ENCODE measurements at places on chromosomes 5 and 9.

DNA sequence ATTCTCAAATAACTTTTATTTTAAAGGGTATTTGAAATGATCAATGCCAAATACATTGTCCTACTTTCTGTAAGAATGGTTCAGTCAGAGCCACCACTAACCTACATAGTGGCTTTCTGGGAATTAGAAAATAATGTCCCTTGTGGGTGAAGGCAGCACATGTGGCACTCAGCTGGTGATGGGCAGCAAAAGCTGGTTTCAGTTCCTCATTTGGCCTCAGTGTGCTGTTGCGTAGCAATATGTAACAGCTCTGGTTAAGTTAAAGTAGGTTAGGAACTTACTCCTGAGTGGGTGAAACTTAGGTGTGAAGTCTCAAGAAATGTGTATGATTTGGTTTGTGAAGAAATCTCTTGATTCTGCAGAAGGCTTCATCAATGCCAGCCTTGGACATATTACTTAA, 99.6 kb upstream of the SPEF2 start:
- no peak for DNase-seq

- DNase-seq = no peak
Measured at GRCh38 chr5:133930813-133931090, 37.7 kb downstream of the C5orf15 start.

GRCh38 chr9:23702311-23702922, 123.6 kb downstream of the ELAVL2 start:
- no peak for DNase-seq

DNA sequence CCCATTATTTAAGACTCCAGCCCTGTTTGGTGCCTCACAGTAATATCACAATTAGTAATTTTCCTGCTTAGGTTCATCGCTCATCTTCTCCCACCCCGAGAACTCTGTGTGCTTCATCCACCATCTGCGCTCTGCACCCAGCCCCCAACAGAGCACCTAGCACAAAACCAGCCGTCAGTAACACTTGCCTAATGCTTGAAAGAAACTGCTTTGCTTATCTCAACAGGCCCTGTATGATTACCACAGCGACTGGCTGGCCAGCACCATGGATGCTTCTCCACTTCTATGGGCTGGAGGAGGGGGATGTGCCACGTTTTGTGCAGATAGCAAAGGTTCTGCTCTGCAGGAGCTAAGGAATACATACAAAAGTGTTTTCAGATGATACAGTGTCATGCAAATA, 166.8 kb downstream of the SPOCK1 start:
- no peak for DNase-seq

DNA sequence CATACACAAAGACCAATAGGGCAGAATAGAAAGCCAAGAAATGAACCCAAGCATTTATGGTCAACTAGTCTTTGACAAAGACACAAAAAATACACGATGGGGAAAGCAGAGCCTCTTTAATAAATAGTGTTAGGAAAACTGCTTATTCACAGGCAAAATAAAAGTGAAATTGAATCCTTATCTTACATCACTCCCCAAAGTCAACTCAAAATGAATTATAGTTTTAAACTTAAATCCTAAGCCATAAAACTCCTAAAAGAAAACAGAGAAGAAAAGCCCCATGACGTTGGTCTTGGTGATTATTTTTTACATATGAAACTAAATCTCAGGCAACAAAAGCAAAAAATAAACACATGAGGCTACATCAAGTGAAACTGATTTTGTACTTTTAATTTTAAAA, 46.8 kb downstream of the CHSY3 start:
- no peak for DNase-seq

DNA sequence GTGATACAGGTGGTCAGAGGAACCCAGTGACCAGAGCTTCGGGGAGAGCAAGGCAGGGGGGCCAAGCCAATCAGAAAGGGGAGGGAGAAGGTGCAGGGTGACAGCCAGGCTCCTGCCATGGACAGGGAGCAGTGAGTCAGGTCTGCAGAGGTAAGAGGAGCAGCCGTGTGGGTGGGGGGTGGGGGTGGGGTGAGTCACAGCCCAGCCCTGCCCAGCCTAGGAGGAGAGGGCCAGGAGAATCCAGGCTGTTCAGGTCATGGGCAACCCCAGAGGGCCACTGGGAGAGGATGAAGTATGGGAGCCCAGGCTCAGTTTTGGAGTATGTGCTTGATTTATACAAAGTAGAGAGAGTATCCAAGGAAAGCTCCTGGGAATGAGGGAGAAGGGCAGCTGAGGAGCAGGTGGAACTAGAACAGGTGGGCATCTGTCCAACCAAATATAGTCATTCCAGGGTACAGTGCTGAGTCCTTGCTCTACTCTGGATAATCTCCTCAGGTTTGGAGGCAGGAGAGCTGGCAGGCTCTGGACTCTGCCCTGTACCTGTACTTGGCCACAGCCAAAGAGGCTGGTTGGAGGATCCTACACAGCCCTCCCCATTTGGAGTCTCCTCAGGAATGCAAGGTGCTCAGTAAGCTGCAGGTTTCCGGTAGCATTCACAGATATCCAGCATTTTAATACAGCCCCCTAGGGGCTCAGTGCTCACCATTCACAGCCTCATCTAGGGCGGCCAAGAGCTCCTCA, 1.6 kb downstream of the HBEGF start:
- DNase-seq = peak; percentile 73

DNA sequence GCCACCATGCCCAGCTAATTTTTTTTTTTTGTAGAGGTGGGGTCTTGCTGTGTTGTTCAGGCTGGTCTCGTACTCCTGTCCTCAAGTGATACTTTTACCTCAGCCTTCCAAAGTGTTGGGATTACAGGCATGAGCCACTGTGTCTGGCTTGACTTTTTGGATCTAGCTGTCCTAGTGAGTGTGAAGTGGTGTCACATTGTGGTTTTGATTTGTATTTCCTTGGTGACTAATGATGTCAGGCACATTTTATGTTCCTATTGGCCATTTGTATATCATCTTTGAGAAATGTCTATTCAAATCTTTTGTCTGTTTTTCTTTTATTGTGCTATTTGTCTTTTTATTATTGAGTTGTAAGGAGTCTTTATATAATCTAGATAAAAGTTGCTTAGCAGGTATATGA, 53.5 kb upstream of the MCCC2 start:
- DNase-seq = peak; percentile 40

GRCh38 chr9:88028338-88028737, 54.0 kb upstream of the CDK20 start:
- no peak for DNase-seq

DNA sequence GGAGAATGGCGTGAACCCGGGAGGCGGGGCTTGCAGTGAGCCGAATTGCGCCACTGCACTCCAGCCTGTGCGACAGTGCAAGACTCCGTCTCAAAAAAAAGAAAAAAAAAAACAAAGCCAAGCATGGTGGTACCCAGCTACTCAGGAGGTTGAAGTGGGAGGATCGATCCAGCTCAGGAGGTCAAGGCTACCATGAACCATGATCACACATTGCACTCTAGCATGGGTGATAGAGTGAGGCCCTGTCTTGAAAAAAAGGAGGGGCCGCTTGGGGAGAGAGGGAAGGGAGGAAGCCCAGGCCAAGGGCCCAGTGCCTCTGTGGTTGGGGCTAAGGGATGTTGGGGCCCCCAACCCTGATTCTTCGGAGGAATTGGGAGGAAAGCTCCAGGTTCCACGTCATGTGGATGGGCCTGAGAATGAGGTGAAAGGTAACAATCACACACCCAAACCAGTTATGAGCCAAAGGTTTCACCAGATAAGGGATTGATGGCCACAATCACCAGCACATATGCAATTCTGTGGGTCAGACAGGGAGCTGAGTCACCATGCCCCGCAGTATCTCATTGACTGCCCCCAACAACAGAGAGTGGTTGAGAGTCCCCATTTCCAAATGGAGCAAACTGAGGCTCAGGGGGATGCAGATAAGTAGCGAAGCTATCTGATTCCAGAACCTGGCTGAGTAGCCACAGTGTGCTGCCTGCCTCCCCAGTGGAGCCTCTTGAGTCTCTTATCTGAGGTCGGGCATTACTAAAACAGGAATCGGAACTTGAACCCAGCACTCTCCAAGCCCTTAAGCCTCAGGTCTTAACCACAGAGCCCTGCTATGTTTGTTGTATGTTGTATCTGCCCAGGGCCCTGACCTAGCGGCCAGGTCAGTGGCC, 20.5 kb downstream of the SWI5 start:
- DNase-seq = no peak

DNA sequence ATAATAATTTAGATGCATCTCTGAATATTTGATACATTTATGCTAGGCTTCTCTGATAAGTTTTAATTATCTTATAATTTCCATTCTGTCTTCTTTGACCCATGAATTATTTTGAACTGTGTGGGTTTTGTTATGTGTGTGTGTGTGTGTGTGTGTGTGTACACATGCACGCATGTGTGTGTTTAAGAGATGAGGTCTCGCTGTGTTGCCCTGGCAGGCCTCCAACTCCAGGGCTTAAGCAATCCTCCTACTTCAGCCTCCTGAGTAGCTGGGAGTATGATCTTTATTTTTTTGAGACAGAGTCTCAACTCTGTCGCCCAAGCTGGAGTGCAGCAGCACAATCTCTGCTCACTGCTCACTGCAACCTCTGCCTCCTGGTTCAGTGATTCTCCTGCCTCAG, 75.4 kb downstream of the NDUFAF2 start:
- no peak for DNase-seq

GRCh38 chr9:26723486-26723885, 169.1 kb downstream of the CAAP1 start:
- DNase-seq = peak; percentile 50

DNA sequence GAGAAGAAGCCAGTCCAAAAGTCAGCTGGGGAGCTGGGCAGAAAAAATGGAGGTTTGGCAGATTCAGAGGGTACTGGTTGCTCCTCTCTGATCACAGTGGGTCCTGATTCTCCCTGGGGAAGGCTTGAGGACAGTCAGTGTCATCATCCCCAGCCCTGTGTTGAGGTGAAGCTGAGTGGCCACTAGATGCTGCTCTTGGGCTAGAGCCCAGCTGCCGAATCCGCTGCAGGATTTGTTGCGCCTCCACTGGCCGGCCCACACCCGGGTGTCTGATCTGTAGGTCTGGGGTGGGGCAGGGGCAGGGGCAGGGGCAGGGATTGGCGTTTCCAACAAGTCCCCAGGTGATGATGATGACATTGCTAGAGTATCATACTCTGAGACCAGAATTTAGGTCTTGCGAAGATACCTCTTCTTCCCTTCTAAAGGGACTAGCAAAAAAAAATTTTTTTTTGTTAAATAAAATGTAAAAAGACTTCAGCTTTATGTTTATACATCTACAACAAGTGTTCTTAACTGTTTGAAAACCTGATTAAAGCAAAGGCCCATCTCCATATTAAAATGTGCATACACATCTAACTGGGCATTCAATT, 106.8 kb downstream of the PDE6A start:
- DNase-seq = peak; percentile 67

GRCh38 chr5:177454397-177455035, 7.9 kb downstream of the PRR7 start:
- peak; percentile 90 for DNase-seq

- DNase-seq = peak; percentile 56
Measured at GRCh38 chr9:101485924-101486692, 47.5 kb upstream of the RNF20 start.
